ENCODE measurements at places on chromosomes 5 and 9. TPM values are rescaled to one million over a fixed set of nuclear protein-coding genes. Genes with fewer than 3 reads are reported as not detected.

The ADGRD2 gene
- not detected for total RNA-seq

The DDX4 gene
- total RNA-seq: not detected

The SOX30 gene
- 0.10 TPM for total RNA-seq

The SPATA9 gene
- total RNA-seq: not detected

The ZFP2 gene
- 2.9 TPM for total RNA-seq

The PLAC8L1 gene
- total RNA-seq: not detected

The ACER2 gene
- 1.7 TPM for total RNA-seq

DNA sequence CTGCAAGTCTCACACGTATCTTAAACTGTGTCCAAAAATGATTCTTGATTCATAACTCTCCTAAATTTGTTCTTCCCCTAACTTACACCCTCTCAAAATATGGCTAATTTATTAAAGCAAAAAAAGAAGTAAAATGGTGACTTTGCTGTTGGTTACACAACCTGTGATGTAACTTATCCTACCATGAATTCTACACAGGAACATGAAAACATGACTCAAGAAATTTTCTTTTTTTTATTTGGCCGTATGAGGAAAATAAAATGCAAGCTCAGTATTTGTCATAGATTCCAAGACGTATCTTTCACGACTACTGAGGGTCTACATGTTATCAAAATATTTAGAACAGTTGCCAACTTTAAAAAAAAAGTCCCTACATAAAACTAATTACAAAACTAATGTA lies 9.2 kb downstream of the LIFR start:
- no peak for DNase-seq

GRCh38 chr5:142013734-142014521 lies 1.1 kb upstream of the GNPDA1 start:
- peak; percentile 47 for DNase-seq

GRCh38 chr5:60836131-60836530 lies 7.9 kb downstream of the ELOVL7 start:
- no peak for DNase-seq

- no peak for DNase-seq
Measured at GRCh38 chr5:15255576-15255975, 244.4 kb upstream of the FBXL7 start.

DNA sequence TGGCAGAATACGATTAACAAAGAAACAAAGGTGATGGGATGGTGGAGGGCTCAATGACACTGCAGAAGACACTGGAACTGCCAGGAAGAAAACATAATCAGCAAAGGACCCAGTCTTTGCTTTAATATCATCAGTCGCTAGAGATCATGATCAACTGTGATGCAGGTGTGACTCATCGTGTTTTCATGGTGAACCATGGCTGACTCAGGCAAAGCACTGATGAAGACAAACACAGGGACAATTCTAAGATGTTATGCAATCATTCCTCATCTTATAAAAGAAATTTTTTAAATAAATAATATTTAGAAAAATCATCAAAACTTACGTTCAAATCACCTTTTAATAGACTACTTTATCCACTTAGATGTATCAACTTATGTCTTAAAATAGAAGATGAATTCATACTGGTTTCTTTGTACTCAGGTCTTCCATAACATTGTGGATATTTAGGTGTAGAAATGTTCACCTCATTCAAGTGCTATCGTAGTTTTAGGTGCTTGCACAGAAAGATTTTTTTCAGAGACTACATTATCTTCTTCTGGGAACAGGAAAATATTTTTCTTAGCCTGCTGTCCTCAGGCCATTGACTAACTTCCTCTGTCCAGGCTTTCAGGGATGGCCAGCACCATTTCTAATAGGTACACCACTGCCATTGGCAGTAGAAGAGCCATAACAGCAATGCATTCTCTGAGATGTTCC lies 673.4 kb upstream of the MEF2C start:
- no peak for DNase-seq

- no peak for DNase-seq
Measured at GRCh38 chr5:168989731-168990505, 311.0 kb downstream of the SLIT3 start.

- DNase-seq: no peak
Measured at GRCh38 chr9:89173072-89173471, 5.5 kb downstream of the SHC3 start.

DNA sequence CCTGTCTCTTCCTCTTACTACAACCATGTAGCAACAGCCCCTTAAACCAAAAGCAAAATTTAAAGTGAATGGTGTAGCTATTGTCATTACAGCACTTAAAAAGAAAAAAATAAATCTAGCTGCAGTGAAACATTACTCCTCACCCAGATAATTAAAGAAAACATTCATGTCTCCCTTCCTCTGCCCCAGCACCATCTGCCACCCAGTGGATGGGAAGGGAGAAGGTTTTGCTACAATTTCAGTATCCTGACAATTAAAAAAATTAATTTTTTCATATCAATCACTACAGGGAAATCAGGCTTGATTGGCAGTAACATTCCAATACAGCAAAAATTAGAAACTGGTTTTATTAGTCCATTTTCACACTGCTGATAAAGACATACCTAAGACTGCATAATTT lies 147.4 kb upstream of the PUM3 start:
- no peak for DNase-seq

- no peak for DNase-seq
Measured at GRCh38 chr9:104108315-104108714, 14.2 kb downstream of the SMC2 start.

GRCh38 chr5:1262381-1262780 lies 32.5 kb downstream of the TERT start:
- DNase-seq: no peak

GRCh38 chr9:8633784-8634183 lies 834.2 kb upstream of the DMAC1 start:
- DNase-seq: no peak

GRCh38 chr9:71634752-71635151 lies 133.6 kb downstream of the CEMIP2 start:
- DNase-seq: no peak

GRCh38 chr5:90902651-90903386 lies 344.2 kb downstream of the ADGRV1 start:
- DNase-seq: no peak

Data from tongue (tissue), 3 donors.